ENCODE measurements at places on chromosomes 4 and X.

GRCh38 chr4:158521484-158522088 is at the start of gene RXFP1:
Gene RXFP1, plus strand, starts transcription at chr4:158521882. Its CDS starts 95 bp downstream, at chr4:158521977.
- no peak for DNase-seq

DNA sequence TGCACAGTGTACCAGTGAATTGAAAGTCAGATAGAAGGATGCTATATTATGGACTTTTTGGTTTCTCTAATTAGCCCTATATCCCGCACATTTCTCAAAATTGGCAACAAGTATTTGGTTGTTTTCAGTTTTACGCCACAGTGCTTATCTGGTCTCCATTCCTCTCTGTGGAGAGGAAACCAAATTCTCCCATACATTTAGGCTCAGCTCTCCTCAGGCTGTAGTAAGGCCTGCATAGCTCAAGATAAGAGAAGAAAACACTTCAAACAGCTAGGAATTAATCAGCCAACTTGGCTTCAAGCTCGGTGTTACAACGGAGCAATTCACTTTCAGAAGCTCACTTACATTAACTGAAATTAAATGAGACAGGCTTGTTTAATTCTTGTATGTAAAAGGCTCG is 263.2 kb downstream of the PDHA2 start:
- DNase-seq: no peak

DNA sequence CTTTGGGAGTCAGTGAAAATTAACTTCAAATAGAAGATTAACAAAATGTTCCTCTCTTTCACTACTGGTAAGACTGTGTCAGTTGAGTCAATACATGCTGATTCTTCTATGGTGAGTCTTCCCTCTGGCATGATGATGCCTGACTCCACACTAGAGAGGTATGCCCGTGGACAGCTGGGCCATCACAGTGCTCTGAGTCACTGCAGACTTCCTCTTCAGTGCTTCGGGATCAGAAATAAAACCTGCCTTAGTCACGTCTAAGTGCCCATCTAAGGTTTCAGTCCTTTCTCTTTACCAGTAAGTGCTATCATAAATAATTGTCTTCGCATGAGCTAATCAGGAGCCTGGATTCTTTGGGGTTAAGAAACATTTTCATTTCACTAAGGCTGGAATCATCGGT is 1.6 kb upstream of the ASB5 start:
- DNase-seq: no peak

DNA sequence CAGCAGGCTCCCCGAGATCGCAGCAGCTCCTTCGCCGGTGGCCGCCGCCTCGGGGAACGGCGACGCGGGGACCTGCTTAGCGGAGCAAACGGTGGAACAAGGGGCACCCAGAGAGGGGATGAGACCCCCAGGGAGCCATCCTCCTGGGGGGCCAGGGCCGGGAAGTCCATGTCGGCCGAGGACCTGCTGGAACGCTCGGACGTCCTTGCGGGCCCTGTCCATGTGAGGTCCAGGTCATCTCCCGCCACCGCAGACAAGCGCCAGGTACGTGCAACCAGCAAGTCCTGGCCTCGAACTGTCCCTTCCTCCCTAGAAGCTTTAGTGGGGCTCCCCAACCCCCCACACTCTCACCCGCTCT is 156.3 kb downstream of the SOWAHB start:
- no peak for DNase-seq

DNA sequence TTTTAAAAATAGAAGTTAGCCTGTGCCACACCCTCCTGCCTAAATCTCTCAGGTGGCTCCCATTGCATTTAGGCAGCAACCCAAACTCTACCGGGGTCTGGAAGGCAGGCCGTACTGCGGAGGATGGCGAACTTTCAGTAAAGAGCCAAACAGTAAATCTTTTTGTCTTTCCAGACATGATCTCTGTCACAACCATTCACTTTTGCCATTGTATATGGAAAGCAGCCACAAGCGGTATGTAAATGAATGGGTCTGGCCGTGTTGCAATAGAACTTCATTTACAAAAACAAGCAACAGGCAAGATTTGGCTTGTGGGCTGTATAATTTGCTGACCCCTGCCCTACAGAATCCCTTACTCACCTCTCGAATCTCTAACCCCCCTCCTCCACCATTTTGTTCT is 3.3 kb downstream of the RADX start:
- DNase-seq: no peak

DNA sequence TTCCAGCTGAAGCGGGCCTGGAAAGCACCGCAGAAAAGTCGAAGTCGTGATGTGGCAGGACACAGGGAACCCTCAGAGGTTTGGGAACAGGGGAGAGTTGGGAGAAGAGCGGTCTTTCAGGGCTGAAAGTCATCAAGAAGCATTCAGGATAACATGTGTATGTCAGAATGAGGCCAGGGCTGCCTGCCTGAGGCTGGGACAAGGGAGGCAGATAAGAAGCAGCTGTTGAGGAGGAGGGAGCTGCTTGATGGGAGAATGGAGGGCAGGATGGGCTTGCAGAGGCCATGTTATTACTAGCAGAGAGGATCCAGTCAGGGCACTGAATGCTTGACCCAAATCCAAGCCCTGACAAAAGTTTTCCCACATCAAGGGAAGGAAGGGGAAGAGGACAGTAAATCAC is 132.0 kb downstream of the ATG4A start:
- DNase-seq: no peak

GRCh38 chr4:561426-561825 is 14.7 kb downstream of the TMEM271 start:
- no peak for DNase-seq

DNA sequence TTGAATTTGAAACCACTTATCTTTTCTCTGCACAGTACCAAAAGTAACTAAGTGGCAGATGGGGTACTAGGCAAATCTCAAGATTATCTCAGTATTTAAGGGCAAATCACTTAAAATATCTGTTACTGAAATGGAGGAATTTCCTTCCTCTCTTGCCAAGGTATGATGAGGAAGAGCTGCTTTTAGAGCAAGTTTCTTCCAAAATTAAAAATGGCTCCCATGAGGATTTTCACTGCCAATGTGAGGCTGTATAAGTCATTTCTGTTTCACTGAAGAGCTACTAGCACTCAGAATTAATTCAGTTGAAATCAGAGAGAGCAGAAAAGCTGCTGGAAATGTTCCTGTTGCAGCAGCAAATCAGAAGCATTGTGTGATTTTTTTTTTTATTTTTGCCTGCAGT is 43.4 kb downstream of the GABRB1 start:
- DNase-seq: no peak

GRCh38 chrX:43813898-43814297 is 68.4 kb downstream of the MAOB start:
- DNase-seq: no peak

GRCh38 chr4:76882630-76883029 is 15.3 kb downstream of the SOWAHB start:
- DNase-seq: no peak

Measured in GM06990 (cell line).